ENCODE measurements at places on chromosomes 3 and 15.

GRCh38 chr3:14875411-14876175 lies 56.8 kb downstream of the FGD5 start:
- DNase-seq, result no peak

- DNase-seq, result no peak
Measured at GRCh38 chr3:173905381-173905780, 507.8 kb downstream of the NLGN1 start.

- no peak for DNase-seq
Measured at GRCh38 chr15:45469441-45469840, 53.1 kb downstream of the SLC30A4 start.

- no peak for DNase-seq
Measured at GRCh38 chr3:170346481-170347392, 10.8 kb upstream of the SKIL start.

DNA sequence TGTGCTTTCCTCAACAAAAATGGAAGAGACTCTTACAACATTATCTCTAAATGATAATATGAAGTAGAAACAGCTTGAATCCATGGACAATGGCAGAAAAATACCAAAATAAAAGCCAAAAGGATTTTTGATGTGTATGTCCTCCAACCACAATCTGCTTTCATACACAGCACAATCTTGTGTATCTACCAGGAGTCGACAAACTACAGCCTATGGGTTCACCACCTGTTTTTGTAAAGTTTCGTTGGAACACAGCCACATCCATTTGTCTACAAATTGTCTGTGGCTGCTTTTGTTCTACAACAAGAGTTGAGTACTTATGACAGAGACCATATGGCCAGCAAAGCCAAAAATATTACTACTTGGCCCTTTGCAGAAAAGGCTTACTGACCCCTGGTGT lies 88.7 kb upstream of the UBE2E2 start:
- no peak for DNase-seq

GRCh38 chr3:166420071-166420470 lies 582.8 kb upstream of the BCHE start:
- no peak for DNase-seq

- no peak for DNase-seq
Measured at GRCh38 chr15:99252326-99252725, 1.0 kb downstream of the LRRC28 start.

GRCh38 chr15:99409560-99409959 lies 156.2 kb upstream of the MEF2A start:
- no peak for DNase-seq

GRCh38 chr3:2390926-2391532 lies 292.4 kb downstream of the CNTN4 start:
- DNase-seq, result no peak

GRCh38 chr3:48990636-48991469 lies 812 bp downstream of the P4HTM start:
- no peak for DNase-seq

DNA sequence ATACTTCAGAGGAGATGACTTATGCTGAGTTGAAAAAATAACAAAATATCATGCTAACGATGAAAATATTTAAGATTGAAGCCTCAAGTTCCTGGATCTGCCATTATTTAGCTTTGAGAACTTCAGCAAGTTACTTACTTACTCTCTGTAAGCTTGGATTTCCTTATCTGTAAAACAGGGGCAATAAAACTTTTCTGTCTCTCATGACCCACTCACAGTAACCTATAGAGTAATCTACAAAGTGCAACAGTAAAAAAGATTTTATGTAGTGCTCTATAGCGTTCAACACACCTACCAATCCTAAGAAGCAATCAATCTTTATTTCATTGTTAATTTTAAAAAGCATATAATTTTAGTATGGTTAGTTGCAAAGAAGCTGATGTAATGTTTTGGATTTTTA lies 478.6 kb downstream of the ZIC1 start:
- DNase-seq, result no peak
